Cortex of kidney (tissue), 1 donor: ENCODE measurements at places on chromosomes 1 and 21.

- DNase-seq: no peak
Measured at GRCh38 chr21:36431252-36431651, 46.1 kb downstream of the CHAF1B start.

GRCh38 chr1:89607586-89608318 lies 25.2 kb upstream of the LRRC8C start:
- DNase-seq: no peak

DNA sequence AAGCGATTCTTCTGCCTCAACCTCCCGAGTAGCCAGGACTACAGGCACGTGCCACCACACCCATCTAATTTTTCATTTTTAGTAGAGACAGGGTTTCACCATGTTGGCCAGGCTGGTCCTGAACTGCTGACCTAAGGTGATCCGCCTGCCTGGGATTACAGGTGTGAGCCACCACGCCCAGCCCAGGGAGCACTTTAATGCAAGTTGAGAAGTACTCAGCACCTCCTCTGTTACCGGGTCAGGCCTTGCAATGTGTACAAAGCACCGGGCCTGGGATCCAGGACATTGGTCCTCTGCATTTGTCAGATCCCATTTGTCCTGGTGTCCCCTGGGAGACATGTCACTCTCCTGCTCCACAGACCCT lies 143.6 kb downstream of the TOMM20 start:
- no peak for DNase-seq

- no peak for DNase-seq
Measured at GRCh38 chr1:8155528-8156186, 129.5 kb upstream of the ERRFI1 start.

GRCh38 chr1:2187619-2188018 lies 7.0 kb downstream of the FAAP20 start:
- DNase-seq: no peak

GRCh38 chr1:214859647-214860046 lies 222.9 kb upstream of the KCNK2 start:
- no peak for DNase-seq

DNA sequence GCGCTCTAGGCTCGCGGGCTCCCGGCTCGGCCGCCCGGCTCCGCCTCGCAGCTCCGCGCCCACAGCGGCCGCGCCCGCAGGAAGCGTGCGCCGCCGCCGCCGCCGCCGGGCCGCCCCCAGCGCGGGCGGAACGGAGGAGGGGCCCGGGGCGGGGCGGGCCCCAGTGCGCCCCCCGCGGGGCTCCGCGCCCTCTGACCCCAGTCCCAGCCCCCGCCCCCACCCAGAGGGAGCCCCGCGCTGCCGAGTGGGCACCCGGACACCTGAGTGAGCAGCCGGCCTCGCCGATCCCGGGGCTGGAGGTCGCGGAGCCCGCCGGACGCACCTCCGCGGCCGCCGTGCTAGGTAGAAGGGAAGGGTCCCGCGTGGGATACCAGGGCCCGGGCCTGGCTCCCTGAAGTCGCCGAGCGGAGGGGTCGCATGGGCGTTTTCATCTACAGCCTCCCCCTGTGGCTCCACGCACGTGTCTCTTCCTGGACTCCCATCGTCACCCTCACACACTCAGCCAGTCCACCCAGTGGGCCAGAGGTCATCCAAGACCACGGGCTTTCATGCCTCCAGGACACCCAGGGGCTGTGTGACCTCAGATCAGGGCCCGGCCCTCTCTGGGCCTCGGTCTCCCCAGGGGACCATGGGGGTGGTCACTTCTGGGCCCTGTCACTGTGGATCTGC lies at the start of gene SDC3:
Gene SDC3 (minus strand): TSS at position 63 of the 669 bp plus-strand sequence. CDS start 172 bp downstream, outside the sequence.
- no peak for DNase-seq

DNA sequence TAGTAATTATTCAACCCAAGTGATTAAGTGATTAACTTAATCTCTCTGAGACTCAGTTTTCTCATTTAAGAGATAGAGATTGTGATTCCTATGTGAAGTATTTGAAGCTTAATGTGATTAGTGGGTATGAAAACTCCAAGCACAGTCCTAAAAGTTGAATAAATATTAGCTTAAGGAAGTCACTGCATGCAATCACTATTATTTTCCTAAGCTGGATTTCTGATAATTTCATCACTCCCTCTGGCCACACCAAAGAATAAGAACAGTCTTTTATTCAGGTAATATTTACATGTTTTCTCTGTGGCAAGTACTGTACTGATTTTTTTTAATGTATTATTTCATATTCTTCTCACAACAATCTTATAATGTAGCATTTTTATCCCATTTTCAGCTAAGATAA lies 31.1 kb downstream of the CD55 start:
- no peak for DNase-seq

DNA sequence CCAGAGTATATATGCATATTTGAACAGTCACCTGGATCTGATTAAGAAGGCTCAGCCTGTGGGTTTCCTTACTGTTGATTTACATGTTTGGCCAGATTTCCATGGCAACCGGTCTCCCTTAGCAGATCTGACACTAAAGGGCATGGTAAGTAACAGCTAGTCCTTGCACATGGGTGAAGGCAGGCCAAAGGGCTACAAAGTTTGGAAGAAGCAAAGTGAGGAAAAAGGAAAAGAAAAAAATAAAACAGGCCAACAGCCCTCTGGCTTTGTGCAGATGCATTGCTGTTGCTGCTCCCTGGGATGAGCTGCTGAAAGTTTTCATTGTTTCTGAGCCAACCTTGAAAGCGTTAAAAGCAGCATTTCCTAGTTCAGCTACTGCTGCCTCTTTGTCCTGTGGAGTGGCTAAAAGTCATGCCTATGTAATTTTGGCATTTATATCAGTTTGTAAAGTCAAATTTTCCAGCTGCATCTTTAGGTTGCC lies 176.5 kb upstream of the HOOK1 start:
- no peak for DNase-seq

GRCh38 chr1:15680561-15681348 lies 3.4 kb upstream of the PLEKHM2 start:
- no peak for DNase-seq

- no peak for DNase-seq
Measured at GRCh38 chr1:245651093-245651492, 496.3 kb downstream of the KIF26B start.

- no peak for DNase-seq
Measured at GRCh38 chr1:192904438-192904895, 95.6 kb downstream of the RGS2 start.

GRCh38 chr1:177600321-177600720 lies 369.5 kb downstream of the SEC16B start:
- DNase-seq: no peak

- no peak for DNase-seq
Measured at GRCh38 chr1:241212628-241213027, 144.4 kb downstream of the RGS7 start.

DNA sequence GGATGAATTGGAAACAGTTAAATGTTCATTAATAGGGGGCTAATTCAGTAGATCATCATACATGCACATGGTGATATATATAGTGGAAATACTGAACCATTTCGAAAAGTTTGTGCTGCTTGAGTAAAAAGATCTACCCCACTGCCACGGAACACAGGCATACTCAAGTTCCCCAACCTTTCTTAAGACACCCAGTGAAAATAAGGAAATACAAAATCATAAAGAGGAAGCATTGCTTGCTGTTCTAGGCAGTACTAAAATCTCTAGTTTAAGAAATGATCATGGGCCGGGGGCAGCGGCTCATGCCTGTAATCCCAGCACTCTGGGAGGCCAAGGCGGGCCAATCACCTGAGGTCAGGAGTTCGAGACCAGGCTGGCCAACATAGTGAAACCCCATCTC lies 37.6 kb upstream of the KIRREL1 start:
- no peak for DNase-seq

DNA sequence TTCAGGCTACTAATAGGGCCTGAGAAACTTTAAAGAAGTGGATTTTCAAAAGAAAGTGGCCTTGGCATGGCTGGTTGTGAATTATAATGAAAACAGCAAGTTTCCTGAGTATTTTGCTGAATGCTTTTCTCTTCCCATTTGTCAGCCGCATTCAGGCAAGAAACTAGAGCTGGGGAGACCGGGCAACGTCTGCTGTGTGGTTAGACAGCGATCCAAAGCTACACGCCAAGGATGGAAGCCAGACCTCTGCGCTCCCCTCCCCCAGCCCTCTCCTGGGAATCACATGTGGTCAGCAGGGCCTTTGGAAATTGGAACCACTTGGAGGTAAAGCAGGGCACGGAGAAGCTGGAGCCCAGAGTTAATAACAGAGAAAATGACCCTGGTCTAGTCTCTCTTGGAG lies 114.1 kb upstream of the CD34 start:
- DNase-seq: no peak

DNA sequence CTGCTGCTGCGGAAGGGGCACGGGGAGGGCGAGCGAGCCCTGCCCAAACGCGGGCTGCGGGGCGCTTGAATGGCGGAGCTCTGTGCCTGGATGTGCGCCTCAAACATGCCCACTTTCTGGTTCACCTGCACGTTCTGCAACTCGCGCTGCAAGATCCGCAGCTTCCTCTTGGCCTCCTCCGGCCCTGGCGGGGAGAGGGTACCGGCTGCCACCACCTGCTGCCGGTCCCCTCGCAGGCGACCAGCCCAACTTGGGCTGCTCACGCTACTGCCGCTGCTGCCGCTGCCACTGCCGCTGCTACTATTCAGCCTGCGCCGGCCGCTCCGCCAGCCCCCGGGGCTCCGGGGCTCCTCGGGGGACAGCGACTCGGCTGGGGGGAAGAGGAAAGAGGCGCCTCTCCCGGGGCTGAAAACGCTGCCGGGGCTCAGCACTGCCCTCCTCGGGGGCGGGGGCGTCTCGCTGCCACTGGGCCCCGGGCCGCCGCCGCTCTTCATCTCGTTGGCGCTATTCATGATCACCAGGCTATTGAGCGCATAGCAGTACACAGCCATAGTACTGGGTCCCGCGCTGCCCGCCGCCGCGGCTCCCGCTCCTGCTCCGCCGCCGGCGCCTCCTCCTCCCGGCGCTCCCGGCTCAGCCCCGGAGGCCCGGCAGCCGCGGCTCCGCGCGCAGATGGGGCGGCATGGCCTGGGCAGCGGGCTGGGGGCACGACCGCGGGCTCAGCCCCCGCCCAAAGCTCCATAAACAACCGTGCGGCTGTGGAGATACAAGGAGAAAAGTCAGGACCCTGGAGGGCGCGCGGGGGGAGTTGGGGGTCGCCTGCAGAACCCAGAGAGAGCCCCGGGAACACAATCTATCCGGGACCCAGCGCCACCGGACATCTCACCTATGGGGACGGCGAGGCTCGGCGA lies 1.9 kb downstream of the ITPKB start:
- DNase-seq: no peak

DNA sequence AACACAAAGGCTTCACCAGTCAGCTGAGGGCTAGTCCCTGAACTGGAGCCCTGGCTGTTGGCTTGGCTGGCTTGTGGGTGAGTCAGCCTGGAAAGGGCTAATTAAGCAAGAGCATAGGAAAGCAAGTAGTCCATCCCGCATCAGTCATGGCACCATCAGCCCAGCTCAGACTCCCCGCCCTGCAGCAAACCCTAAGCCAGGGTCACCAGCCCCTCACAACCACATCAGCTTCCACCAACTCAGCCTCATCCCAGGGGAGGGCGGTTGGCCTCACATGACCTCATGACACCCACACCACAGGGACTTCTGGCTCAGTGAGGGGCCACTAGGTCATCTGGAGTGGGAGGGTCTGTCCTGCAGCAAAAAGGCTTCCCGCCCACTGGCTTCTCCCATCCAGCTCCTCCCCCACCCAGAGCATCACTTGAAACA lies 7.0 kb upstream of the SPATC1L start:
- DNase-seq: no peak

GRCh38 chr1:244006381-244006901 lies 44.6 kb upstream of the ZBTB18 start:
- DNase-seq: no peak

DNA sequence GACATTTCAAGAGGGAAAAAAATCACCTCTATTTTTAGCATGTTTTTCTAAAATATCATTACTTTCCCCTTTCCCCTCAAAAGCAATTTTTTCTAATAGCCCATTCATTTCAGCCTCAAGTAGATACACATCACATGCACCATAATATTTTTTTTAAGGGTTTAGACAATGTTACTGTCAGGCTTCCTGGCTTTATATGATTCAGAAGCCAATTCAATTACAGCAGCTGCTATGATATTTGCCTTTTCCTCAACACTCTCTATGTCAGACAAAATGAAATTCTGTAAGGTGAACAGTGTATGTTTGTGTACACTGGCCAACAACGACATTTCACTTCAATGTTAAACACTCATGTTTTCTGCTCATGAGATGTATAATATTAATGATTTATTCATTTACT lies 46.5 kb downstream of the OMA1 start:
- DNase-seq: no peak

DNA sequence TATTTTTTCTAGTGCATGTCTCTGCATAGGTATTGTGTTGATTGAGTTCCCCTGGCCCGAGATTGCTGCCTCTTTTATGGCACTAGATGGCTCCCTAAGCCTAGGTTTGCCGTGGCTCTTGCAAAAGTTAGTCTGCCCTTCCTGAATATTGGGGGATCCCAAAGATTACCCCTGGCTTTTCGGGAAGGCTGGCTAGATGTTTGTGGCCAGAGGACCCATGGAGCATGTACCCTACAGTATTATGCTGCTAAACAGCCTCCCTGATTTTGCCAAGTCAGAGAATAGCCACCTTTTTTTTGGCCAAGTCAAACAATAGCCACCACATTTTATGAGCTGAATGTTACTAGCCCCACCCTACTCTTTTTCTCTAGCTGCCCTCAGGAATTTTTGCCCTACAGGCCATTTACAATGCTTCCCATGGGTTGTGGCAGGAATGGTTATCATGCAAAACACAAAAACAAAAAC lies 343.2 kb downstream of the OLFM3 start:
- DNase-seq: no peak

- no peak for DNase-seq
Measured at GRCh38 chr1:119981986-119982815, 85.9 kb upstream of the ADAM30 start.

DNA sequence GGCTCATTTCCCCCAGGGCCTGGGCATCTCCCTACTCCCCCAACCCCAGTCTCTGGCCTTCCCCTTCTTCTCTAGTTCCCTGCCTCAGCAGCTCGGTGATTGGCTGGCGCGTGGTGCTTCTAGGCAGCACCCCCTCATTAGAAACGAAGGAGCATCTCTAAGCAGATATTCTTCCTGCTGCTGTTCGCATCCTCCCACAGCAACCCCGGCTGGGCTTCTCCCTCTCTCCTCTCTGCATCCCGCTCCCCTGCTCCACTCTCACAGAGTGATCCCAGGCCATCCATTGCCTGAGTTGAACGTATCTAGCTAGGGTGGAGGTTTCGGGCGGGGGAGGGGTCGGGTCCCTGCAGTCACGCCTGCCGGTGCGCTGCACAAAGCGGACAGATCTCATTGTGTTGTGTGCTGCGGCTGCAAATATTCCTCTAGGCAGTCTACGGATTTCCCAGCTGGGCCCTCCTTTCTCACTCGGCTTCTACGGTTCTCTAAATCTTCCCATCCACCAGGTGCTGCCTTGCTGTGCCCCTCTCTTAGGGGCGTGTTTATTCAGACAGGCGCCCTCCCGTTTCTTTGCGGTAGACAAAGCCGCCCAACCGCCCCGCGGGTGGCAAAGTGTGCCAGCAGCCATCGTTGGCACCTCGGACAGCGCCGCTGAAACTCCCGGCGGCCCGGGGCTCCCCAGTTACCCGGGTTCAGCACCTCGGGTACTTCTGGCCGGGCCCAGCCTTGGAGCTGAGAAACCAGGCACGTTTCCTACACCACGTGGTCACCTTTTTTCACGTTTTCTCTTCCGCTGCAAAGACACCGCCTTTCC lies 2.2 kb downstream of the CACNA1E start:
- DNase-seq: no peak

GRCh38 chr1:60699325-60699724 lies 383.0 kb upstream of the NFIA start:
- no peak for DNase-seq
